NCI-H1092 (cell line): ENCODE measurements at places on chromosomes 16 and 17.
A peak's percentile ranks its signal among the peaks of the same experiment; 100 is the strongest.

GRCh38 chr17:79806863-79807720, 10.2 kb upstream of the CBX8 start:
- DNase-seq = no peak

GRCh38 chr16:56233795-56234566, 42.7 kb downstream of the GNAO1 start:
- DNase-seq = no peak

DNA sequence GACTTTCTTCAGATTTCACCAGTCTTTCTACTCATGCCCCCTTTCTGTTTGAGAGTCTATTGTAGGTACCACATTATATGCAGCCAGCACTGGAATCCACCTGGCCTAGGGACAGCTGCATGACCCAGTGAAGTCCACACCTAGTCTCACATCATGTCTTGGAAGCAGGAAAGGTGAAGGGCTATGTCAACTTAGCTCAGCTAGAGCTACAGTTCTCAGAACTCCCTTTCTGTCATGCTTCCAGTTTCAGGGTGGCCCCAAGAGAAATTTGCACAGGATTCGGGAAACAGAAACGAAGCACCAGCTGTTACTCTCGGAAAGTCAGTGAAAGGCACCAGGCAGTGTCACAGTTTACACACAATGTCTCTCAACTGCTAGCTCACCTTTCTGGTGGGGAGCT, 51.6 kb upstream of the NLRP1 start:
- no peak for DNase-seq

GRCh38 chr17:79009397-79010303, at the start of gene CANT1:
CANT1 (minus strand) TSS chr17:79009764; CDS start chr17:78997622, 12,142 bp downstream.
- peak; percentile 55 for DNase-seq

DNA sequence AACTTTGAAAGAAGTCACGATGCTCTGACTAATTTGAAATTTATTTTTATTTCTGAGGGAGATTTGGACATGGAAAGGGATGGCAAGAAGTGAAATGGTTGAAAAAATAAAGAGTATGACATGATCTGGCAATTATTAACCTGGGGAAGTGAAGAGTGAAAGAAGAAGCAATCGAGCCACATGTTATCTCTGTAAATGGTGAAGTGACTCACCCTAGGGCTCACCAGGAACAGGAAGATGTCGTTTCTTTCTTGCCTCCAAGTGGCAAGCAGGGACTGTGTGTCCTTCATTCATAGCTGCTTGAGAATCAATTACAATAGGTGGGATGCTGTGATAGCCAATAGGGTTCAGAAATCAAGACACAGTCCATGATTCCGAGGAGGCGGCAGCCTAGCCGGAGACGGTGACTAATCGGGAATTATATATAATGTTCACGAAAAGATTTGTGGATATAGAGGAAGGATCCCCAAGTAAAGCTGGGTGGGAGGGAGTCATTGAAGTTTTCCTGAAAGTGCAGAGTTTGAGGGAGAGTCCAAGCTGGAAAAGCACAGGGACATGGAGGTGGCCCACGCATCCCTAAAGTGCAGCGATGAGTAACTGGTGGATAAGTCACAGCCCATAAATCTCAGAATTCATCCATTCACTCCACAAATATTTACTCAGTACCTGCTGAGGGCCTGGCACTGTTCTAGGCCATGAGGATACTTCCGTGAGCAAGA, 18.2 kb upstream of the KRT20 start:
- peak; percentile 3 for DNase-seq

DNA sequence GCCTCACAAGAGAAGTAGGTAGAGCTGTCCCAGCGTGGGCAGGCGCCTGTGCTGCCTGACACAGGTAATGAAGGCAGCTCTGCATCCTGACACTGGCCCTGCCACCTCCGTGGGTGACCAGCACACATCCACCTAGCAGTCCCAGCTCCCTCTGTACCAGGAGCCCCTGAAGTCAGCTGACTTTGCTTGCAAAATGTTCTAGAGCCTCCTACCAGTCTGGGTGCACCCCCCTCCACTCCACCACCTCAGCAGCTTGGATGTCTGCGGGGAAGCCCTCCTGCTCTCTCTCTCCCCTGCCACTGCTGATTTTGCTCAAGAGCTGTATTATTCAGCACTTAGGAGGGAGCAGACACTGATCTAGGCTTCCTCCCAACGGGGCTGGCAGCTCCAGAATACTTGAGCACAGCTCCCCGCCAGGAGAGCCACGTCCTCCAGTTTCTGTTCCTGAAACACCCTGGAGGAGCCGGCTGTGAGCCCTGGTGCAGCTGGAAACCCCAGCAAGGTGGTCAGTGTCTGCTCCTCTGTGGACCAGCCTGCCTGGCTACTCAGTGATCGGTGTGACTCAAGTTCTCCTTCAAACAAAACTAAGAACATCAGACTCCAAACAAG, 1.0 kb downstream of the RNF166 start:
- no peak for DNase-seq

DNA sequence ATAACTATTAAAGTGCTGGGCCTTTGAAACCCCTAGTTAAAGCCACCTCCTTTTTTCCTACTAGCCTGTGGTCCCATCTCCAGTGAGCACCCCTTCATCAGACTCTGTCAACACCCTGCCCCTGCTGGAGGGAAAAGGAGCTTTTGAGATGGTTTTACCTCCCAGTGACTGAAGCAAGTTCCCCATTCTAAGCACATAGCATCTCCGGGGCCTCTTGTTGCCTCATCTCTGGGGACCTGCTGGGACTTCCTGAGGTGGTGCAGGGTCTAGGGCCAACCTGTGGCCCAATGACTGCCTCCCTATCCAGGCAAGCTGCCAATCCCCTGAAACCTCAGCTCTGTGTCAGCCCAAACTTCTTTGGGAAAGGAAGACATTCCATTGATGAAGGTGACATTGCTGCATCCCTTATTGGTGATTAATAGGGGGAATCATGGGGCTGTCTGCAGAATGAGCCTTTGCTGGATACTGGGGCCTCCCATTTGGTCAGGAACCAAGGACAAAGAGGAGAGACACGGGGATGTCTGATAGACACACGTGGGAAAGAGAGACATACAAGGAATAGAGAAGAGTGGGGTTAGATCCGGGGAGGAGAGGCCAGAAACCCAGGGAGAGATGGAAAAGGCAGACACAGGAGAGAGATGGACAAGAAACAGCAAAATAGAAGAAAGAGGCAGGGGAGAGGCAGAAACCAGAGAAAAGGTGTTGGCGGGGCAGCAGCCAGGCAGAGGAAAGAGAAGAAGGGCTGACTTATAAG, 2.4 kb downstream of the C1QL1 start:
- no peak for DNase-seq

DNA sequence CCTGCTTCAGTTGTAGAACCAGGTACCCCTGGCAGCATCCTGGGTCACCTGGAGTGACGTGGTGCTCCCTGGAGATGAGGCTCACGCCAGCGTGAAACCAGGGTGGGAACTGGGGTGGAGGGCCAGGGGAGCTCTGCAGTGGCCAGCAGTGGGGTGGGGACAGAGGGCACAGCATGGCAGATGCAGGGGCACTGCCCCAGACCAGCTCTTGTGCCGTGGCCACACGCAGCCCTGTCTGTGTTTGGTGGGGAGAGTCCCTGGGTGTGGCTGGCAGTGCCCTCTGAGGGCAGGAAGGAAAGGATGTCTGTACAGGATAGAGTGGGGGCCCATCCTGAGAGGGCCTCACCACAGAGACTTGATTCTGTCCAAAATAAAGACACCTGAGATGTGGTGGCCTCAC, 24.5 kb downstream of the ZNF750 start:
- no peak for DNase-seq

GRCh38 chr16:70157105-70157476, 16.5 kb upstream of the CLEC18C start:
- DNase-seq = no peak

DNA sequence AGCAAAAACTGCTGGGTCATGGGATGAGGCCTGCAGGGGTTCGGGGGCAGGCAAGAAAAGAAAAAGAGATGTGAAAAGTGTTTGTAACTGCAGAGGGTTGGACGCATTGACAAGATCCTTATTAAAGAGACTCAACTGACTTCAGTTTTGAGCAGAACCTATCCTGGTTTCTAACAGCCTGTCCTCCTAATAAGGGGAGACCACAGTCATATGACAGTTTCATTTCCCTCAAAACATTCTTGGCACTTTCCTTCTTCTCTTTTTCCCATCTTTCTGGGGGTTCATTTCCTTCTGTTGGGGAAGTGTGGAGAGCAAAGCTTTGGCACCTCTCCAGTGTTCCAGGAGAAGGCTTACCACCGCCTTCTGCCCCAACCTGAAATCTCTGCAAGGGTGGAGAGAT, 118.5 kb downstream of the MAF start:
- no peak for DNase-seq

GRCh38 chr16:77383606-77384187, 51.1 kb downstream of the ADAMTS18 start:
- DNase-seq = no peak

- no peak for DNase-seq
These were observed 945.8 kb downstream of the KCNJ2 start for GRCh38 chr17:71114911-71115668.

DNA sequence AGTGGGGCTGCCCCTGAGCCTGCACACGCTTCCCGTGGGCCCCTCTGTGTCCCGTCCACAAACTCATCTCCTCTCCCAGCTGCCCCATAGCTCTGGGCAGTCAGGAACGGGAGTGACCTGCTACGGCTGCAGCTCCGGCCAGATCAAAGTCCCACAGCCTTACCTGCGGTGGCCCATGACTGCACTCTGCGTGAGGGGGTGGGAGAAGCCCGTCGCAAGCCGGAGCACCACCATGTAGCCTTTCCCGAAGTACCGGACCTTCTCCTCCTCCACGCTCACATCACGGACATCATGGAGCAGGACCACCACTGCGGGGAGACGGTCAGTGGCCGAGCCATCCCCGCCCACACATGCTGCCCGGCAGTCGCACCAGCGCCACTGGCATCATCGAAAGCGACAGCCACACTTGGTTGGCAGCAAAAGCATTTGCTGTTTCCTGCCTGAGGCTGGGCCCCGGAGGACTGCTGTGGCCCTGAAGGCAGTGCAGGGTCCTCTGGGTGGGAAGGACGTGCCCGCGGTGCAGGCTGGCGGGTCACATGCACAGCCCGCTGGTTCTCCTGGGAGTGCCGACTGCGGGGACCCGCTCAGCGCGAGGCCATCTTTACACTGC, 6.2 kb downstream of the CYBC1 start:
- DNase-seq = no peak
